ENCODE measurements at places on chromosomes 5 and 9. TPM values are rescaled to one million over a fixed set of nuclear protein-coding genes. Genes with fewer than 3 reads are reported as not detected.

GRCh38 chr9:99416007-99416406 is 193.9 kb downstream of the SEC61B start:
- no peak for DNase-seq

FOXD4L3 gene
- not detected for total RNA-seq

DNA sequence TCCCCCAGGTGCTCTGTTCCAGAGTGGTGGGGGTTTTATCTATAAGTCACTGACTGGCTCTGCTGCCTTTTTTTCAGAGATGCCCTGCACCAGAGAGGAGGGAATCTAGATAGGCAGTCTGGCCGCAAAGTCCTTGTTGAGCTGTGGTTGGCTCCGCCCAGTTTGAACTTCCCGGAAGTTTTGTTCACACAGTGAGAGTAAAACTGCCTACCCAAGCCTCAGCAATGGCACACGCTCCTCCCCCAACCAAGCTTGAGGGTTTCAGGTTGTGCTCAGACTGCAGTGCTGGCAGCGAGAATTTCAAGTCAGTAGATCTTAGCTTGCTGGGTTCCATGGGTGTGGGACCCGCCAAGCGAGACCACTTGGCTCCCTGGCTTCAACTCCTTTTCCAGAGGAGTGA is 1428.6 kb downstream of the MAT2B start:
- no peak for DNase-seq

DNA sequence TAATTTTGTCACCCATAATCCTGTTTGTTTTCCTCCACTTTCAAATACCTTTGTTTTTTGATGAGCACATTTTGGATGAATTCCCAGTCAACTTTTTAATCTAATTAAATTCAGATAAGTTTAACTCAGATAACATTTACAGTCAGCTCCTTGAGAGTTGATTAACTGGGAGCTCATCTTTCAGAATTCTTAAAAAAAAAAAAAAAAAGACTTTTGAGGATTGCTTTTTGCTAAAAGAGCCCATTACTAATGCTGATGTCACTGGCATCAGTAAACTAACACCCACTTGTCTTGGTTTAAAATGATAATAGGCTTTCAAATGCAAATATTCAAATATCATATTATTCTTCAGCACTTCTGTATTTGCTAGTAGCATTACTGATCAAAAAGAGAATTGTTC is 47.1 kb upstream of the NFIB start:
- no peak for DNase-seq

DNA sequence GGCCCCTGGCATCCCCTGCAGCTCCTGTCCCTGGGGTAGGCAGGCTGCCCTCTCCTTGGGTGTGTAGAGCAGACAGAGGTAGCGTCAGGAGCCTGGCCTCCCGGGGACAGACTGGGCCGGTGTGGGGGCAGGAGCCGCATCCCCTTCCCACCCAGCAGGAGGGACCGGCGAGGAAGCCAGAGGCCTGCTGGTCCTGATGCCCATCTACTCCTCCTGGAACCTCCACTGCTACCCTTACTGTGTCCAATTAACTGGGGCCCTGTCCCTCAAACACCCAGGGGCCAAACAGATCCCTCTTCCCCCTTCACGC is 15.6 kb downstream of the RALGDS start:
- DNase-seq, result peak; percentile 18

- DNase-seq, result no peak
Observed at GRCh38 chr9:111068383-111068730, 30.1 kb upstream of the LPAR1 start.

Data from right lobe of liver (tissue), 6 donors.